ENCODE measurements at places on chromosomes 2 and 18.

- no peak for DNase-seq
These were observed 847.6 kb upstream of the CELF4 start for GRCh38 chr18:38413193-38413592.

- no peak for DNase-seq
These were observed 2.6 kb downstream of the RAMP1 start for GRCh38 chr2:237861875-237862527.

GRCh38 chr2:175309799-175310198 is 128.3 kb upstream of the ATP5MC3 start:
- no peak for DNase-seq

- DNase-seq, result no peak
These were observed 387.8 kb upstream of the RAB12 start for GRCh38 chr18:8221452-8221851.

DNA sequence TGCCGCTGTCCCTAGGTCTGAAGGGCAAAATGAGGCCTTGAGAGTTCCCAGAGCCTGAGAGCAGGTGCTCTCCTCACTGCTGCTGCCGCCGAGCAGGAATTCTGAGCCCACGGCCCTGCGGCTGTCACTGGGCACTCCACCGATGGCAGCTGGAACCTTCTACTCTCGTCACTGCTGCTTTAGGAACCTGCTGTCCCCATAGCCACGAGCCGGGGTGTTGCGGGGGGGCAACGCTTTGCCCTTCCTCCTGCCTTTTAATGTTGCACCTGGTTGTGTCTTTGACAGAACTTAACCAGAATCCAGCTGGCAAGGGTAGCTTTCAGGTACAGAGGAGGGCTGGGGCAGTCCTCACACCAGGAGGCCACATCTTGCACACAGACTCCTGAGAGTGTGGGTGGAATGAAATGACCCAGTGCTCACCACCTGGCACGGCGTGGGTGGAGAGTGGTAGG is 32.3 kb downstream of the NCK2 start:
- DNase-seq, result no peak

GRCh38 chr2:48249631-48250473 is 280.1 kb upstream of the STON1 start:
- DNase-seq, result no peak

DNA sequence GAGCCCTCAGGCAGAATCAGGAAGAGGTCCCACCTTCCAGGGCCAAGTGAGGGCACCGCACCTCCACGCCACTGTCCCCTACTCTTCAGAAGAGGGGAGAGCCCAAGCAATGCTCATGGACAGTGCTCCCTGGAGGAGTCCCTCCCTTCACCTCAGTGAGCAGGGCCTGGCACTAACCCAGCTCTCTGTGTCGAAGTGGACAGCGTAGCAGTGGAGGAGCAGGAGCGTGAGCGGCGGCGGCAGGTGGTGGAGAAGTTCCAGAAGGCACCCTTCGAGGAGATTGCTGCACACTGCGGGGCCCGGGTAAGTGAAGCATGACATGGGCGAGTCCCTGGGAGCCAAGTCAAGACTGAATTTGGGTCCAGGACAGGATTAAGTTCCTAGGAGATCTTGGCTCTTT is 16.7 kb downstream of the POMC start:
- DNase-seq, result no peak

GRCh38 chr2:44569491-44569890 is 207.7 kb downstream of the CAMKMT start:
- DNase-seq, result no peak

DNA sequence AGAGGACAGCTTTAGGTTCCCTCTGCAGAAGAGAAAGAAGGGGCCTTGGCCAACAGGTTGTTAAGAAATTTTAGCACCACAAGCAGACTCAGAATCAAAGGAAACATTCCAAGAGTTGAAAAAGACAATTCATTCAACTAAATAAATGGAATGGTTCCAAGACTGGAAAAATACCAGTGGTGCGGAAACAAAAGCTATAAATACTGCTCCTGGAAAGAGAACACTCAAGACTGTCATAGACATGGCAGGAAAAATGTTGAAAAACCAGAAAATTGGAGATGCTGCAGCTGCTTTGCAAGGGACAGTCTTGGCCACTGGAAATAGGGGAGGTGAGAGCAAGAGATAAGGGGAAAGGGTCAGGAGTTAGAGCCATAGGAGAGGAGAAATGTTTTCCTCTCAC is 312.7 kb upstream of the CYRIA start:
- DNase-seq, result no peak

DNA sequence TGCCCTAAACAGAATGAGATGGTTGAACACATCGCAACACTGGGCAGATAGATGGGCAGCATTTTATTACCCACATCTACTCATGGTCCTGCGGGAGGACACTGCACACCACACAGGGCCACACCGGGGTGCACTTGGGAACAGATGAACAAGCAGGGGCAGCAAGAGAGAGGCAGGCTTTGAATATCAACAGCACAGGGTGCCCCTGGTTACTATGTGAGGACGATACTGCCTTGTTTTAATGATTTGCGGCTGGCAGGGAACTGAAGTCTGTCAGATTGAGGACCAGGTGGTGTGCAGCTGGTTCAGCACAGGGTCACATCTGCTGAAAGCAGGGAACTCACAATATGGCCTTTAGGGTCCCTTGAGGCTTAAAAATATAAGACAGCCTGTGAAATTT is 195.7 kb downstream of the PIEZO2 start:
- DNase-seq, result no peak

DNA sequence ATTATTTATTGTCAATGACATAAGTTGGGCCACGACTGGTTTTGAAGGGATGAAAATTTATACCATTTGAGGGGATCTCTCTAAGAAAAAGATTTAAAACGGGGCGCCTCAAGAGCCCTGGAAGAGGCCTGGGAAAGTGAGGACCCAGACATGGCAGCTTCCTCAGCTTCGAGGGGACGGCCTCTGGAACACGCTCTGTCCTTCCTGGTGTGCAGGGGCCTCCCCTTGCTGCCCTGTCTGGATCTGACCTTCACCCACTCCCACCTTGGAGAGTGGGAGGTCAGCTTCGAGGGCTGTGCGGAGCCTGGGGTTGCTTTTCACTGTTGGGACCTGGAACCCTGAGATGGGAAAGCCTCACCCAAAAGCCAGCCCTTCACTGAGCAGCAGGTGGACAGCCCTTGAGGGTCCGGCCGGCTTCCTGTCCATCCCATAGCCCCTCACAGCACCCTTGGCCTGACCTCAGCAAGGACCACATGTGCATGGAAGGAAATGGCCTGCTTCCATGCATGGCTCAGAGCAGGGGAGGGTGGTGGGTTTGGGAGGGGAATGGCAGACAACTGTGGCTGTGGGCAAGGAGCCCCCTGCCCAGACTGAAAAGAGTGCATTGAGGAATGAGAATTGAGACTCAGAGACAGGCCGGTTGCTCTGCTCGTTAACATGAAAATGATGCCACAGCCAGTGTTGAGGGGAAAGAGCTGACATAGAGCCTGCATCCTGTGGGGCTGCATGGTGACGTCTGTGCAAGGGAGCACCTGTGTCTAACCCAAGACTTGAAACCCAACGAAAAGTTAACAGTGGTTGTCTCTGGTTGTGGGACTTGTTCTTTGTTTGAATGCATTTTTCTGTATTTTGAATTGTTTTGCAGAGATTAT is 16.3 kb downstream of the FBLN7 start:
- no peak for DNase-seq

GRCh38 chr2:195509551-195509950 is 147.5 kb upstream of the SLC39A10 start:
- no peak for DNase-seq

GRCh38 chr2:207504513-207505170 is 25.1 kb upstream of the CREB1 start:
- DNase-seq, result no peak

- DNase-seq, result no peak
These were observed 28.2 kb upstream of the AMMECR1L start for GRCh38 chr2:127913808-127914457.

DNA sequence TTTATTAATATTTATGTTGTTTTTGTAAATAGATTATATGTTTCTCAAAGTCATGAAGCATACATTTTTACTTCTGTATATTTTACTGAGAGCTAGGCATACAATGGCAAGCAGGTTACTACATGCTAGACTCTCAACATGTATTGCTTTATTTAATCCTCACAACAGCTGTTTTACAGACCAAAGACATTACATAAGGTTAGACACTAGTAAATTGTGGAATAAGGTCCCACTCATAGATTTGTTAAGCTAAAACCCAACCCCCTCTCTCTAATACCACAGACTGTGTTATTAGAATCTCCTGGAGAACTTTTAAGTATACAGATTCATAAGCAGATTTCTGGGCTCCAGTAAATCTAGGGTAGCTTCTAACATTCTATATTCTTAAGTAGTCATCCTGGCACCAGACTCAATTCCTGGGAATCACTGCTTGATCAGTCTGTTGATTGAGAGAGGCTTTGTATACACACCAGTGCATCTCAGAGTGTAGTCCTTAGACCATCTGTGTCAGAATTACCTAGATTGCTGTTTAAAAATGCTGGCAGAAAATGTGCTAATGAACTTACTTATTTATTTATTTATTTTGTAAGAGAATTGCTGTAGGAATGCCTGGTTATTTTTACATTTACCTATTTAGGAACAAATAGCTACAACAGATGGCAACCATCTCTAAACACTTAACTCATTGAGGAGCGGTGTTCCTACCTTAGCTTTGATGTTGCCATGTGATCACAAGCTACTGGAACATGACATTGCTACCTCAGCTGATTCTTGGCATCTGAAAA is 153.5 kb upstream of the CAVIN2 start:
- DNase-seq, result no peak

- DNase-seq, result no peak
These were observed 6.5 kb upstream of the PLA2R1 start for GRCh38 chr2:160068906-160069305.

DNA sequence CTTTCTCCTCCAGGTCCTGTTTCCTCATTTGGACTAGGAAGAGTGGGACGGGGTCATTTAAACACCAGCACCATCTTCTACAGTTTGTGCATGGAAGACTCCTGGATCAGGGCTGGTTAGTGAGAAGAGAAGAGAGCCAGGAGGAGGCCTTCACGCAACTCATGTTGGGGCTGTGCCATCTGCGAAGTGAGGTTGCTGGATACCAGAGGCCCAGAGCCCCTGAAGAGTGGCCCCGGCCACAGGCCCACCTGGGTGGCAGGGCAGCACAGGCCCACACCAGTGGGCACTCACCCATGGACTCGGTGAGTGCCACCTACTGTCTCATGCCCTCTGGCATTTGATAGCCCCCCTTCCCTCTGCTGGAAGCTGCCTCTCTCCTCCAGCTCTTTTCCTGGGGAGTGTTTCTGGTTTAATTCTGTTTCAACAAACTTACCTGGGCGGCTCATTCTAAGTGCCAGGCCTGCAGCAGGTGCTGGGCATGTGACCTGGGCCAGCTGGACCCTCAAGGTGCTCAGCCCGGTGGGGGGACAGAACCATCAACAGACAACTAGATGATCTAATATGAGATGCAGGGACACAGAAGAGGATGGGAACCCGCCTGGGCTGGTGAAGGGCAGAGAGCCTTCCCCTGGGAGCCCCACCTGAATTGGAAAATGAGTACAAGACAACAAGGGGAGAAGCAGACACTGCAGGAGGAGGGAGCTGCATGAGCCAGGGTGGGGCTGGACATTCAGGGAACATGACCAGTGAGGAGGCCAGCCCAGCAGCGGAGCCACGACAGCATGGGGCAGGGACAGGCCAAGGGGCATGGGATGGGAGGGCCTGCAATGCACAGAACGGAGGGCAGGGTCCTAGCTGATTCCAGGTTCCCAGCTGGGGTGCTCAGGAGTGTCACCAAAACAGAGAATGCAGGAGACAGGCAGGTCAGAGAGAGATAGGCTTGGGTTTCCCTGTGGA is 70.6 kb downstream of the MARCO start:
- DNase-seq, result no peak

GRCh38 chr18:69980982-69981804 is 33.5 kb upstream of the CD226 start:
- no peak for DNase-seq

GRCh38 chr2:44560352-44560751 is 198.6 kb downstream of the CAMKMT start:
- DNase-seq, result no peak

DNA sequence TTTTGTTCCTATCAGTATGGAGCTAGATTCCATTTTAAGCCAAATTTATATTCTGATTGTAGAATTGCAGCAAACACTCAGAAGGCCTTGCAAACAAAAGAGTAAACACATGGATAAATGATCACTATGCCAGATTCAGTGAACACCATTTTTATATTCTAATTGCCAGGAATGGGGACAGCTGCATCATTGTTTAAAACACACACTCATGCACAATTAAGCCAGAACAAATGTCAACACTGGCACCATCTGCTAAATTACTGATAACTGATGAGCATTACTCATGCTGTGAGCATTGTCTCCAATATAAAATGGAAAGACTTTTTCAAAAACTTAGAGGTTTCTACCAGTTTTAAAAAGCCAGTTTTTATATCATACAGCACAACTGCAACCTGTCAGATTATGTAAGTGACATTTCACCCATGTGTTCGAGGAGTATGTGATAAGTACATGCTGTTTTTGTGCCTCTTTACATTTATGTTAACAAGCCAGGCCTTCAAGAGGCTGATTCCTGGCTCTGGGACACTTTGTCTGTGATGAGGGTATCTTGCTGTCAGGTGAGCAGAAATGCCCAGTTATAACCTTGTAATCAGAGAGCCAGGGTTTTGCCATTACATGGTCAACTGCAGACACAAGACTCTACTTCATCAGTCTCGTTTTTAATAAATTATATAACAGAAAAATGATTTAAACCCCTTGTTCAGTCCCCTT is 4.4 kb upstream of the ST8SIA5 start:
- no peak for DNase-seq

GRCh38 chr2:46497766-46498165 is 18.4 kb downstream of the TMEM247 start:
- no peak for DNase-seq

DNA sequence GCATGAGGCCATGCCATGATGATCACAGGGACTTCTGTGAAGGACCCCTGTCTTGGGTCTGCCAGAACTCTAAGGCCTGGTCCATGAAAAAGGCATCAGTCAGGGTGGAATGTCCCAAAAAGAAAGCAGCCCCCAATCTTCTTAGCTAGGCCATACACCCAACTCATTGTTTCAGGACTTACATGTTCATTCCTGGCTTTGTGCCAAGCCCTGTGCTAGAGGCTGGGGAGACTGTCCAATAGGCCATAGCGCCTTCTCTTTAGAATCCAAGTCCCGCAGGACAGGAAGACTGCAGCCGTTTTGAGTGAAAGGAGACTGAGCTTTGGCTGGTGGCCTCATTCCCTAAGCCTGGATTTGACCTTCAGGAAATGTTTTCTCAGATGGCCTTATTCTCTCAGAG is 247.3 kb downstream of the PRKCE start:
- DNase-seq, result no peak

- peak; percentile 58 for DNase-seq
These were observed 146.8 kb downstream of the SEPTIN10 start for GRCh38 chr2:109466674-109467575.

DNA sequence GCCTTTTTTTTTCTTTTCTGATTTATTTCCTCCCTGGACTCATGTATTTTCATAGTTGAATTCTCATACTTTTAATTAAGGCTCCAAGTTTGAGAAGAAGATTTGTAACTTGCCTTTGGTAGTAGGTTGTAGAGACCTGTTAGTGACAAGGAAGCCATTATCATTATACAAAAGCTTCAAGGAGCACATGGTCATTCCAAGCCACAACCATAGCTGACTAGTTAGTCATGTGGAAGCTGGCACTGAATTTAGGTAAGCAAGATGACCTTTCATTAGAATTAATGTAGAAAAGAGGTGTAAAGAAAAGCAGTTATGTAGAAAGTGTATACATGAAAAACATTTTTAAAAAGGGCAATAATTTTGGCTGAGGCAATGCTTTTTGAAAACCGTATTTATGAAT is 89.7 kb downstream of the LRP1B start:
- DNase-seq, result no peak

- DNase-seq, result no peak
These were observed 21.2 kb upstream of the YES1 start for GRCh38 chr18:833197-833596.

- no peak for DNase-seq
These were observed 19.5 kb downstream of the GPR45 start for GRCh38 chr2:105261061-105261460.

All from RWPE2 (cell line).